ENCODE measurements at places on chromosomes 5 and 9.

- no peak for DNase-seq
Observed at GRCh38 chr5:157024208-157024959, 34.5 kb downstream of the HAVCR1 start.

GRCh38 chr5:72137826-72138409, 30.6 kb downstream of the MAP1B start:
- DNase-seq, result no peak

- DNase-seq, result no peak
Observed at GRCh38 chr5:73648515-73648914, 22.5 kb downstream of the ARHGEF28 start.

- DNase-seq, result no peak
Observed at GRCh38 chr5:6197427-6197826, 180.9 kb downstream of the MED10 start.

DNA sequence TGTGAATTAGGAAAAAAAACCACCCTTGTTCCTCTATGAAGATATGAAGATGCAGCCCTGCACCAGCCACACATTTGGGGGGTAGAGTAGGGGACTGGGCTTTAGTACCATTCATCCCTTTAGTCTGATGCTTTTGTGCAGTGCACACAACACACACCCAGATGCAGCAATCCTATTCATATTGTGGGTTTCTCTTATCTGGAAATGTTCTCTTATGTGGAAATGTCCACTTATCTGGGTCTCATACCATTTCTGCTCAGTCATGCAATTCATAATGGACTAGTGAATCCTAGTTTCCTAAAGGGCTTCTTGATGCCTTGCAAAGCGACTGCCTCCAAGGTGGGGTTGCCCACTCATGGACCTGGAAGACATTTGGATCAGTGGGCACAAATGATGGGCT, 47.8 kb downstream of the C9orf152 start:
- no peak for DNase-seq

DNA sequence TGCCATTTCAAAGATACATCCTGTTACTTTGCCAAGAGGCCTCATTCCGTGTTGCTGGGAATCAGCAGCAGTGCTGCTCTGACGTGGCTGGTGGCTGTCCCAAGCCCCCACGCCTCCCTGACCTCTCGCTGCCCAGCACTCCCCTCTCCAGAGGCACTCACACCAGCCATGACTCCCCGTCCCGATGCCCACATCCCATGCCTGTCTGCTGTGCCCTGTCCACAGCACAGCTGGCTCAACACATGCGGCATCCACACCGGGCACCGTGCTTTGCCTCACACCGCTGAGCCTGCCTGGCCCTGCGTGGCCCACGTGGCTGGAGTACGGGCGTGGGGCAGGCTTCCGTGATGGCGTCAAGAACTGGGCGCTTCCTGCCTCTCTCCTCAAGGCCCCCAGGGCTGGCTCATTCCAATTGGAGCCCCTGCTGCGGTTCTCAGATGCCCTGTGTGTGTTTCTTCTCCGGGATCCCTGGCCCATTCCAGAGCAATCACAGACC, 7.8 kb upstream of the LCN1 start:
- DNase-seq, result no peak

DNA sequence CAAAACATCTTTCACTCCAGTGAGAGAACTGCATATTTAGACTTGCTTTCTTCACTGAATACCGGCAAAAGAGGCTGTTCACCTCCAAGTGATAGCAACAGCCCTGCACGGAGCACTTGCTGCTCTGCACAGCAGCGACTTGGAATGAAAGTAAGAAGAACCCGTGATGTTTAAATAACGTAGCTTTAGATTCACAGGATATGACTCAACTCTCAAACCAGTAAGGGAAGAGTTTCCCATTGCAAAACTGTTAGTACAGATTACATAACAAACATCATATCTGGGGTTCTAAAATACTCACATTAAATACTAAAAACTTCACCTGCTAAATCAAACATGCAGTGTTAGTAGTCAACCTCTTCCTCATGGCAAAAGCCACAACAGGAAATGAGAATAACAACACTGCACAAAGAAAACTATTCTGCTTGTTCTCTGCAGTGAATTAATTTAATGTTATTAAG, 203.4 kb downstream of the MCTP1 start:
- DNase-seq, result peak; percentile 32

- no peak for DNase-seq
Observed at GRCh38 chr9:121840838-121841760, 189.7 kb downstream of the DAB2IP start.

- DNase-seq, result peak; percentile 54
Observed at GRCh38 chr9:105245029-105245890, 809 bp downstream of the SLC44A1 start.

DNA sequence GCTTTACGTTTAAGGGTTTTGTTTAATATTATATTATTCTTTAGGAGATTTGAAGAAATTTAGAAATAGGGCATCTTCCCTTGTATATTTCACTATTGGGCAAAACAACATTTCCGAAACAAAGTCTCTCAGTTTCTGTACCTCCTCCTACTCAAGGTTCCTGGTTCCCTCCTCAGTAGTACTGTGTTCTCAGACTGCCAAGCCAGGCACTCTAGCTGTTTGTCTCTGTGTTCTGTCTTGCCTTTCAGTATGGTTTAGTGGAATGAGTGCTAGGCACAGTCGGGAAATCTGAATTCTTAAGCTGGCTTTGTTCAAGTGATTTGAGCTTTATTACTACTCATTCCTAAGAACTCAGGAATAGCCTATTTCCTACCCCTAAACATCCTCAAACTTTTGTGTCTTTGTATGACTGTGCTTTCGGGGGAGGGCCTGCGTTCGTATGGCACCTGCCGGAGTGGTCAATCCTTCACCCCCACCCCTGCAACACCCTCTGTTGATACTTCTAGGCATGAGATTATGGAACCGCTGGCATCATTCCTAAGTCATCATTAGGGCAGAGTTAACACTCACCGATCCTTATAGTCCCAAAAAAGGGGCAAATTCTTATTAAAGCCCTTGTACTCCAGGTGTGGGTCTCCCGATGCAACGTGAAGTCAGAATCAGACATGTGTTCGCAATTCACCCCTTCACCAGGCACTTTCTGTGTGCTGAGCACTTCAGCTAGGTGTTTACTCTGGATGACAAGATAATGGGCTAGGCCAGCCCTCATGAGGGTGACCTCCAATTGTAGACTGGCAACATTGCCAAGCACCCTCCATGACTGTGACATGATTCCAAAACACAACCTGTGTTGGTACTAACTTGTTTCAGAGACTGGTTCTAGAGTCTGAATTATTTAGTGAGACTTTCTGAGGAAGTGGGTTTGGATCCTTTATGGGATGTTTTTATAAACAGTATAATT, 24.5 kb downstream of the SNX18 start:
- no peak for DNase-seq

DNA sequence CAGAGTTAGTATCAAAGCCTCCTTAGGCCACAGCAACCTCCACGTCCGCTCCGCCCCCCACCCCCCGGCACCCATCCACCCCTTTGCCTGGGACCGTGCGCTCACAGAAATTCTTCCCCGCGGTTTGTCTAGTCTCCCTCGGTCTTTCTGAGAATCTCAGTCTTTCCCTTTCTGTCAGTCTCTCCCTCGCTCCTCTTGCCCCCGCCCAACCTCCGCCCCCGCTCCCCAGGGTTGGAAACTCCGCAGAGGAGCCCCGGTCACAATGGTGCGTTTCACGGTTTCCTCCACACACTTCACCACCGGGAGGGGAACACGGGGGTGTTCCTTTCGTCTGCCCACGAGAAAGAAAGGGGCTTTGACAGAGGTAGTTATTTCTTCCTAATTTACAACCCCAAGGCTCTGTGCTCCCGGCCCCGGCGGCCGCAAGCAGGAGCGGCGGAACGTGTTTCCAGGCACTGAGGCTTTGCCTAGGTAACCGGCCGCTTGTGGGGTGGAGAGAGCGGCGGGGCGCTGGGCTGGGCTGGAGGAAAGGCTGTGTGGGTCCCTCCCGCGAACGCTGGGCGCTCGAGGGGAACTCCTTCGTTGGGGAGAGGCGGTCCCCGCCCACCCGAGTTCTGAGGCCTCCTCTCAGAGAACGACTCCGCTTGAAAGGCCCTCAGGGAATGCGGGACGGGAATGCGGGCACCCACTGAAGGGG, 2.1 kb downstream of the NR4A3 start:
- DNase-seq, result peak; percentile 40

GRCh38 chr5:109167586-109167985, 242.2 kb downstream of the PJA2 start:
- DNase-seq, result no peak

GRCh38 chr5:10493884-10494283, 52.2 kb downstream of the ROPN1L start:
- no peak for DNase-seq

DNA sequence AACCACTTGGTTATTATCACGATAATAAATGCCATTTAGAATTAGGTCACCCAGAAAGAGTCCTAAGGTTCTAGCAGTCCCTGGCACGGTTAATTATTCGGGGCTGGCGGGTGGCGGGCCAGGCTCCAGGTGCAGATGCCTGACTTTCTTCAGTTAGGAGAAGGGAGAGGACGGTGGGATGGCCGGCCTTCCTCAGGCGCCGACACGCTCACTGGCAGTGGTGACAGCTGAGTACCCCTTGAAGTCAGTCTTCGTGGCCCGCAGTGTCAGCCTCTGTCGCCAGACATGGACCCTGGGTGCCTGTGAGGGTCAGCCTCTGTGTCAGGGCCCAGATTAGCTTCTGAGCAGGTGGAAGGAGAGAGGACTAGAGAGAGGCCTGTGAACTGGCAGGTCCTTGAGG, 21.1 kb upstream of the EXOC3 start:
- no peak for DNase-seq

GRCh38 chr9:21252721-21253547, 13.1 kb upstream of the IFNA14 start:
- DNase-seq, result peak; percentile 12
